ENCODE measurements at places on chromosomes 7 and 10.
A peak's percentile ranks its signal among the peaks of the same experiment; 100 is the strongest.

DNA sequence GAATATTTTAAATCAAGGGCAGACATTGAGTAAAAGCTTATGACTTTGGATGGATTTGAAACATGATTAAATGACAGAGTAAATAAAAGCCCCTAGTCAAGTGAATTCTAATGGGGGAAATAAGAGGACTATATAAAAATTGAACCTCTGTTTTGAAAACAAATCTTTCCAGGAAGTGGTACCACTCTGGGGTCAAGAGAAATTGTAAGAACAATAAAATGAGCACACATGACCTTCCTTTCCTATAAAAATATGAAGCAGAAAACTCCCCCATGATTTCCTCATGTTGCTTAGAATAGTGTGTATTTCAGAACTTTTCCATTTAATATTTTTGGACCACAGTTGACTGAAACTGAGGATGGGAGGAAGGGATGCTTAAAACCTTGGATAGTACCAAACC, 12.3 kb upstream of the CLDN12 start:
- DNase-seq, result no peak

GRCh38 chr10:72720814-72721660, 29.1 kb downstream of the MCU start:
- no peak for DNase-seq

DNA sequence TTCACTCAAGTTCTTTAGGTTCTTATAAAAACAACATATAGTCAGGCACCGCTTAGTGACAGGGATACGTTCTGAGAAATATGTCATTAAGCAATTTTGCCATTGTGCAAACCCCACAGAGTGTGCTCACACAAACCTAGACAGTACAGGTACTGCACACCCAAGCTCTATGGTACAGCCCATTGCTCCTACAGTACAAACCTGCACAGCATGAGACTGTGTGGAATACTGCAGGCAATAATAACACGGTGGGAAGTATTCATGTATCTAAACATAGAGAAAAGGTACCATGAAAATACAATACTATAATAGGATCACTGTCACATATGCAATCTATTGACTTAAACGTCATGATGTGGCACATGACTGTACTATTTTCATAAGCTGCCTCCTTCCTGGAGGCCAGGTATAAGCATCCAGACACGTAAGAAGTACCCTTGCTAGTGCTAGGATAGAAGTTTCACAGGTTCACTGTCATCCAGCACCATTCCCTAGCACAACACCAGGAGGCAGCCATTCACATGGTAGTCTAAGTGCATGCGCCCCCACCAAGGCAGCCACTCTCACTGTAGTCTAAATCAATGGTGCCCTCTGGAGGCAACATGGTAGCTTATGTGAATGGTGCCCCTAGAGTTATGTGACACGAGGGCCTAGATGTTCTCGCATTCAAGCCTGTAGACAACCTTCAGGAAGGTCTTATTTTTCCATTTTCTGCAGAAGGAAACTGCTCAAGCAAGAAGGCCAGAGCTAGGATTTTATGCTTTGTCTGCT, 98.5 kb downstream of the ARHGAP22 start:
- DNase-seq, result no peak

DNA sequence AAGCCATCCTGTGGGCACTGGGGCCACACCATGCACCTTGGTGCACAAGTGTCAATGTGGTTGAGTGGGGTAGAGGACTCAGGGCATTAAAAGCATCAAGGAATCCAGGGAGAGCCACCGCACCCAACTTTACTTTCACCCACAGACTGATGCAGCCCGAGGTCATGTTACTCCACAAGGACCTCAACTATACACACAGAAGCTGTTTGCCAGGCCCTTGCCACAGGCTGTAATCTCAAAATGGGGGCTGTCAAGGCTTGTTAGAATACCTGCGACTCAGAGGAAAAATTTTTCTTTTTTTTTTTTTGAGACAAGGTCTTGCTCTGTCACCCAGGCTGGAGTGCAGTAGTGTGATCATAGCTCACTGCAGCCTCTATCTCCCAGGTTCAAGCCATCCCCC, 26.5 kb upstream of the KCTD7 start:
- DNase-seq, result no peak

- no peak for DNase-seq
These were observed 91.2 kb downstream of the LHPP start for GRCh38 chr10:124552691-124553276.

GRCh38 chr7:23654508-23654907, 25.5 kb upstream of the FAM221A start:
- DNase-seq, result no peak

DNA sequence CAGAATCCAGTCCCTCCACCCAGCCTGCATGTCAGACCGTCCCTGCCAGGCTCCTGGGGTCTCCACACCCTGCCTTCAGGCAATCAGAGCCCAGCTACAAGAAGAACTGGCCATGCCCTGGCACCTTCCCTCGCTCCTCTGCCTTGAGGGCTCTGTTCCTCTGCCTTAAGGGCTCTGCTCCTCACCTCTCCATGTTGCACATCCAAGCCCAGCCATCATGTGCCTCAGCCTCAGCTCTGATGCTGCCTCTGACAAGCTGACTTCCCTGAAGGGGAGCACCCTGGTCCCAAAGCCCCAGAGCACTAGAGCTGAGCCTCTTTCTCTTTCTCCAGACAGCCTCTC, 50.3 kb upstream of the ANTXRL start:
- no peak for DNase-seq

- no peak for DNase-seq
These were observed 164.2 kb upstream of the ITGB1 start for GRCh38 chr10:33122014-33122809.

GRCh38 chr10:119373294-119374102, 166.1 kb downstream of the GRK5 start:
- no peak for DNase-seq

DNA sequence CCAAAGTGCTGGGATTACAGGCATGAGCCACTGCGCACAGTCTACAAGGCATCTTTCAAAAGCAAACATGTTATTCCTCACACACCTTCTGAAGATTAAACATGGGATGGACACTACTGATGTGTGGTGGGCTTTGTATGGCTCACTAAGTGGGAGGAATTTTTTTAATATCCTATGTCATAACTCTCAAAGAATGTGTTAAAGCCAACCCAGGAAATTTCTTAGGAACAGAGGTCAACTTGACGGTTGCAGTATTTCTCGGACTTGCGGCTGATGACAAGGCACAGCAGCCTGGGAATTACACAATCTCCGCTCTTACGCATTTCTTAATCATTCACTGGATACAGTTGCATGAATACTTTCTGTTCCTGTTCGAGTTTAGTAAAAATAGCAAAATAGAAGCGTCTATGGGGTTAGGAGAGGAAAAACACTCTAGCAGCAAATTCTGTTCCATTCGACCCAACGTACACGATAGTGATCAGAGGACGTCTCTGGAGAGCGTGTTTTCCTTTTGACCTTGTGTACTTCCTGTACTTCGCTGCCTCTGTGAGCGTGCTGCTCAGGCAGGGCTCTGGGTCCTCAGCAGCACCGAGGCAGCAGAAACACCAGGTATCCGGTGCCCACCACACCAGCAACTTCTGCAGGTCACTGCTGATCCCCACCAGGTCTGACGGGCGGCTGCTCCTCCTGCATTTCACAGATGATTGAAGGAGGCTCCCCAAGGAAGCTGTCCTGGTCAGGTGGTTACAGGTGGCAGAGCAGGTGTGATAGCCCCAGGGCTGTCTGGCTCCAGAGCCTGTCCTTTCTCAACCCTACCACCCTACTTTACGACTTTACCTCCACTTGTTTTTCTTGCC, 26.4 kb upstream of the SRGN start:
- peak; percentile 20 for DNase-seq

DNA sequence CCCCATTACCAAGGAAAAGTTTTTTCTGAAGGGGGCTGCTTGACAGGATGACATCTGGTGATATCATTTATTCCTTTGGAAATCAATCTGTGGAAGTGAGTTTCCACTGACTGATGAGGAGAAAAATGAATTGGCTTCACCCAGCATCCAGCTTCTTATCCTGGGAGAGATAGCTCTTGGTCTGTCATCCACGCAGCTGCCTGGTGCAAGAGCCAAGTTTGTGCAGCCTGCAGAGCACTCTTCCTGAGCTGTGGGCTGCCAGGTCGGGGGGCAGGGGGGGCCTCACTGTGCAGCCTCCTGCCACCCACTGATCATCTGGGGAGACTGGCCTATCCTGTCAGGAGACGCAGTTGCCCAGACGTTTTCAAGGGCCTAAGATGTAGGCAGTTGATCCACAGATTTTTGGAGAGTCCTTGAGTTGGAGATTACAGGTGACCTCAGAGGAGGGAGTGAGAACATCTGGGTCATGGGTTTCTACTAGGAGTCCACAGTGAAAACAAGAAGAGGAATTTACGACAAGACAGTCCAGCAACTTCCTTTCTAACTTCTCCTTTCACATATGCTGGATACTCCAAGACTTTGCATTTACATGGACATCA, 75.4 kb downstream of the EGFR start:
- DNase-seq, result no peak

DNA sequence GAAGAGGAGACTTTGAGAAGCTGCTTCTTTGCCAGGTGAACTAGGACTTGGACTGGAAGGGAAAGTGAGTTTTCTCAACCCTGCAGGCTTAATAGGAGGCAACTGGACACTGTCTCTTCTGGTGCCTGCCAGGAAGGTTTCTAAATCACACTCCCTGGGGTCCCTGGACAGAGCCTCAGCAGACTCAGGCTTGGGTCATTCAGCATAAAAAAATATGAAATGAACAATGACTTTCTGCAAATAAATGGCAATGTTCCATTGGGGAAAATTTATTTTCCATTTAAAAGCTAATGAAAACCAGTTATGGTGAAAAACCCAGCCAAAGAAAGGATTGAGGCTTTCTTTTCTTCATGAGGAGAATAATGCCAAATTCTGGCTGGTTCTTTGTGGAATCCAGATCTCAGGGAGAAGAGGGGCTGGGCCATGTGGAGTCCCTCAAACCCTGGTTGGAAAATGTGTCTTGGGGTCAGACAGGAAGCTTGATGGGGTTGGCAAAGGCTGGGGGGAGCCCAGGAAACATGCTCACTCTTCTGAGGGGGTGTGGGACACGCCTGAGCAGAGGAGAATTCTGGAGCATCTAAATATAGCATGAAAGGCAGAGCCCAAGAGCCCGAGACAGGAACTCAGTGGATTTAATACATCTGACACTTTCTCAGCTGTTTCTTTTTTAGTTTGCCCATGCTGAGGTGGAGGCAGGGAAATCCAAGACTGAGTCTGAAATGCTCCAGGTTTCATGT, 65.2 kb upstream of the EMX2 start:
- no peak for DNase-seq

DNA sequence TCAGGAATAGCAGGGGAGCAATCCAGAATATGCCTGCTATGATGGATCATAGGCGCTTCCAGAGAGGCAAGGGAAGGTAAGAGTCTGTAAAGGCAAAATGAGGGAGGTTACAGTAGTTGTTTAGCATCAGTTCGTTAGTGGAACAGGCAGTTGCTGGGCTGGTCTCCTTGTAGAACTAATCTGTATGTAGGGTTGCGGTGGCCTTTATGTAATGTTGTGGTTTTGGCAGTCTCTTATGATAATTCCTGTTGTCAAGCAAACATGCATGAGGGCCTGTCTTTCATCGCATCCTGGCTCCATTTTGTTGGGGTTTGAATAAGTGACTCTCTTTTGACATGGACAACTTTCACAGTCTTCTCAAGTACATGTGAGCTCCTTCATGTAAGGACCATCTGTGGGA, 427.8 kb upstream of the LRGUK start:
- DNase-seq, result no peak

- DNase-seq, result no peak
These were observed 308.4 kb downstream of the SKIDA1 start for GRCh38 chr10:21217107-21217506.

- DNase-seq, result no peak
These were observed 18.7 kb downstream of the LCOR start for GRCh38 chr10:96850825-96851224.

- no peak for DNase-seq
These were observed 70.5 kb downstream of the DENND2A start for GRCh38 chr7:140570120-140570519.

DNA sequence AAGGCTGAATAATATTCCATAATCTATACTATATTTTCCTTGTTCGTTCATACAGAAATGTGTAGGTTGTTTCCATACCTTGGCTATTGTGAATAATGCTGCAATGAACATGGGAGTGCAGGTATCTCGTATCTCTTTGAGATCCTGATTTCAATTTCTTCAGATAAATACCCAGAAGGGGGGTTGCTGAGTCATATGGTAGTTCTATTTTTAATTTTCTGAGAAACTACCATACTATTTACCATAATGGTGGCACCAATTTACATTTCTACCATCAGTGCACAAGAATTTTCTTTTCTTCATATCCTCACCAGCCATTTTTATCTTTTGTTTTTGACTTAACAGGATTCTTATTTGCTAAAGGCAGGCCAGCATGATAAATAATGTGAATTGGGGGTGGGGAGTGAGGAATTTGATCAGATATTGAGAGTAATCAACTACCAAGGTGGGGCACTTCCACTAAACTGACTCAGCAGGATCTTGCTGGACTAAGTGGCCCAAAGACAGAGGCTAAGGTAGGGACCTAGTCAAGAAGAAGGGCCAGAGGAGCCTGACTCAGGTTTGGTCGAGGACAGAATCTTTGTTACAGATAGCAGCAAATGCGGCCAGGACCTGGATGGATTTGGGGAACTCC, 21.5 kb upstream of the CCSER2 start:
- DNase-seq, result no peak

- DNase-seq, result no peak
These were observed 3.6 kb downstream of the EMX2 start for GRCh38 chr10:117546020-117546580.

- no peak for DNase-seq
These were observed 120.3 kb upstream of the PTPRZ1 start for GRCh38 chr7:121752706-121753105.

DNA sequence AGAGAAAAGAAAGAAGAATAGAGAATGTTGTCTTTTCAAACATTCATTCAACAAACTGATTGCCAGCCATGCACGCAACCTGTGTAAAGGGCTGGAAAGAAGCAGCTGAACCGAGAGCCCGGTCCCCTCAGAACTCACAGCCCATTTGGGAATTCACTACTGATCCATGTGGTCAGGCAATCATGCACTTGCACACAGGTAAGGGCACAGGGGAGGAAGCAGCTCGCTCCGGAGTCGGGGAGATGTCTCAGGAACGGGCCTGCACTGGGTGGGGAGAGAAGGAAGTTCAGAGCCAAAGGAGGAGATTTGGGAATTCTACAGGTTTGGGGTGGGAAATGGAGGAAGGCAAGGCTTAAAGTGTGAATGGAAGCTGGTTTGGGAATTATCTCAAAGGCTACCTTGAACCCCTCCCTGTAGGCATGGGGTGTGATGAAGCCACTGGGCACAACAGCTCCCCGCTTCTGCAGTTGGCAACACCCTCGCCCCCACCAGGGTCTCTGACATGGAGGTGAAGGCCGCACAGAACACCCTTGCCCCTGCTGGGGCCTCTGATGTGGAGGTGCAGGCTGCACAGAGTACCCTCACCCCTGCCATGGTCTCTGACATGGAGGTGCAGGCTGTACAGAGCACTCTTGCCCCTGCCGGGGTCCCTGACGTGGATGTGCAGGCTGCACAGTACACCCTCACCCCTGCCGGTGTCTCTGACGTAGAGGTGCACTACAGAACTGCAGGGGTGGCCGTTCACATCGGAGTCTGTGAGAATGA, 194.4 kb upstream of the RNF32 start:
- no peak for DNase-seq
